ENCODE measurements at places on chromosomes 3 and 15. TPM values are rescaled to one million over a fixed set of nuclear protein-coding genes. Genes with fewer than 3 reads are reported as not detected.

Gene TMEM207
- not detected for total RNA-seq

Gene SIN3A
- total RNA-seq: 35.7 TPM

Gene IP6K1
- total RNA-seq: 67.4 TPM

Gene SQOR
- total RNA-seq: 60.1 TPM

Gene RAD18
- 11.1 TPM for total RNA-seq

Gene ZPLD1
- total RNA-seq: not detected

Gene FEZF2
- total RNA-seq: not detected

Gene TAMM41
- total RNA-seq: 11.3 TPM

Gene EBLN2
- total RNA-seq: 7.5 TPM

Gene BLOC1S6
- total RNA-seq: 61.1 TPM

Gene NCEH1
- total RNA-seq: 18.6 TPM

Gene ASB14
- total RNA-seq: not detected

Gene TPRG1
- total RNA-seq: 0.98 TPM

Gene DNAH12
- under 0.01 TPM for total RNA-seq

Gene CLDN18
- not detected for total RNA-seq

Gene TF
- under 0.01 TPM for total RNA-seq

Gene PLCH1
- total RNA-seq: 0.33 TPM

Gene METTL6
- total RNA-seq: 21.2 TPM

Gene PEX5L
- under 0.01 TPM for total RNA-seq

Gene NLGN1
- total RNA-seq: 11.4 TPM

Gene SI
- total RNA-seq: not detected

Gene VIPR1
- 0.96 TPM for total RNA-seq

Gene LSAMP
- total RNA-seq: 0.10 TPM

Gene XIRP1
- not detected for total RNA-seq

Gene KCNH8
- total RNA-seq: under 0.01 TPM

Gene CEMIP
- total RNA-seq: 0.19 TPM

Gene IRAK2
- 29.4 TPM for total RNA-seq

Gene MASP1
- 5.2 TPM for total RNA-seq

Gene INSYN1
- total RNA-seq: 0.65 TPM

Gene C2CD4A
- total RNA-seq: 1.2 TPM

Gene AP3B2
- total RNA-seq: not detected

Gene OXNAD1
- 10.7 TPM for total RNA-seq

Gene CDC25A
- 20.9 TPM for total RNA-seq

Gene ISLR2
- total RNA-seq: not detected

Gene C15orf61
- total RNA-seq: 3.3 TPM

Gene RAD51
- 4.8 TPM for total RNA-seq

Gene FRMD5
- 12.7 TPM for total RNA-seq

Gene TRAT1
- not detected for total RNA-seq

Gene REC114
- not detected for total RNA-seq

Measured in vein endothelial cell (primary cell).